Activated CD4-positive, alpha-beta T cell treated with anti-CD3 and anti-CD28 coated beads, Interleukin-2, amount 50 U/mL, for 1 hour (primary cell): ENCODE measurements at places on chromosomes 11 and 22.

GRCh38 chr11:35946766-35947165, 2.9 kb downstream of the LDLRAD3 start:
- no peak for DNase-seq

DNA sequence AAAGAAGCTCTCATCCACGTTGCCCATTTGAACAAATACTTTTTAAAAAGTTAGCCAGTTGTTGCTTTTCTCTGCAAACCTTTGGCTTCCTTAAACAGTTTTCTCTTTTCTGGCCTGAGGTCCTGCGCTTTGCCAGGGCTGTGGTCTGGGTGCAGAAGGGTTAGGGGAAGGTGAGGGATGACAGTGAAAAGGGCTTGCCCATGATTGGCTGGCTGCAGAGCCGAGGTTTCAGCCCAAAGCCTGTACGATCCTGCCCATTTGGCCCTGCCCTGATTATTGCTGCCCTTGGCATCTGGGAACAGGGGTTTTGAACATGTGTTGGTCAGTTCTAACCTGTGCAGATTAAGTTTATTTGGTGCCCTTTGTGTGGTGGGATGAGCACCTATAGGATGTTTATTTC, 1.5 kb downstream of the INCENP start:
- DNase-seq: no peak

- DNase-seq: no peak
Measured at GRCh38 chr11:68480852-68481510, 20.4 kb downstream of the PPP6R3 start.

- no peak for DNase-seq
Measured at GRCh38 chr11:37643968-37644367, 1045.9 kb upstream of the RAG2 start.

DNA sequence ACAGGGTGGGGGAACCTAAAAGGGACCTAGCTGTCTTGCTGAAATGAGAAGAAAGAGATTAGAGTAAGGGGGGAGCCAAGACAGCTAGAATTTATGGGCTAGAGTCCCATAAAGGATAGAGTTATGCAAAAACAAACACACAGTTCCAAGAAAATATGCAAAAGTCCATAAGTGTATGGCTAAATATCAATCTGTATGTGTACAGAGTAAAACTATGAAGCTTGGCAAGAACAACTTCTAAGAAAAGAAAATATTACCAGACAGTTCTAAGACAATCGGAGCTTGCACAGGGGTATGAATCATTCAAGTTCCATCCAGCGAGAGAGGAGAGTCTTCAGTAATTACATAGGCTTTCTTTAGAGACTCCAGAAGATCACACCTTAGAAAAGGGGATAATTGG, 41.8 kb downstream of the GDPD4 start:
- DNase-seq: no peak

- no peak for DNase-seq
Measured at GRCh38 chr11:8258784-8259183, 4.9 kb downstream of the LMO1 start.

- DNase-seq: no peak
Measured at GRCh38 chr11:78576549-78577097, 2.0 kb upstream of the NARS2 start.

- no peak for DNase-seq
Measured at GRCh38 chr11:112178428-112178827, 3.1 kb downstream of the BCO2 start.

DNA sequence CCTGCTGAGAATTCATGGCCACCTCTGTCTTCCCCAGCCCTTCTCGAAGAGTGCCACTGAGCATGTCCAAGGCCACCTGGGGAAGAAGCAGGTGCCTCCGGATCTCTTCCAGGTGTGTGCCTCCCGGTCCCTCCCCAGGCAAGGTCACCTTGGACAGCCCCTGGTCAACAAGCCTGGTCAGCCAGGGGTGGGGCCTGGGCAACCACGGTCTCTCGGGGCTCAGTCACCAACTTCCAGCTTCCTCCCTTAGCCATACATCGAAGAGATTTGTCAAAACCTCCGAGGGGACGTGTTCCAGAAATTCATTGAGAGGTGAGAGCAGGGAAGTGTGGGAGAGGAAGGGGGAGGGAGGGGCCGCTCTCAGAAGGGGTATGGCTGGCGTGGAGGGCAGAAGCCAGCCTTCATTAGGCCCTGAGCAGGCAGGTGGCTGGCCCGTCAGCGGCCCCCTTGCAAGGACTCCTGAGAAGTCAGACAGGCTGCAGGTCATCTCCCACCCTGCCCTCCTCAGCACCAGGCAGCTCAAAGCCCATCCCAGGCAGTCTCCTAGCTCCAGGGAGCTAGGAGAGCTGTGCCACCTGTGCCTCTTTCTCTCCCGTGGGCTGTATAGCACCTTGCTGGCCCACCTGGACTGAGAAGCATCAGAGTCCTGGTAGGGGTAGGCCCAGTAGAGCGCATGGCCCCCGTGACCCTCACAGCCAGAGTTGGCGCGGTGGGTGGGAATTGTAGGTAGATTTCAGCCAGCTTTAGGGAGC, 9.3 kb upstream of the ANKRD13D start:
- DNase-seq: no peak

- DNase-seq: no peak
Measured at GRCh38 chr11:11512502-11512901, 109.3 kb downstream of the GALNT18 start.
